ENCODE measurements at places on chromosomes 2 and 18.

- no peak overlapping the region for H3K4me3 ChIP-seq
- H3K36me3 ChIP-seq, result no peaks in the 10 kb centered on the region
- no peak for ATAC-seq
- peaks cover 32% of the 10 kb centered on the region for H3K4me1 ChIP-seq
- H3K27me3 ChIP-seq, result no peaks in the 10 kb centered on the region
Measured at GRCh38 chr18:21602299-21602587, 1.7 kb upstream of the ESCO1 start.

DNA sequence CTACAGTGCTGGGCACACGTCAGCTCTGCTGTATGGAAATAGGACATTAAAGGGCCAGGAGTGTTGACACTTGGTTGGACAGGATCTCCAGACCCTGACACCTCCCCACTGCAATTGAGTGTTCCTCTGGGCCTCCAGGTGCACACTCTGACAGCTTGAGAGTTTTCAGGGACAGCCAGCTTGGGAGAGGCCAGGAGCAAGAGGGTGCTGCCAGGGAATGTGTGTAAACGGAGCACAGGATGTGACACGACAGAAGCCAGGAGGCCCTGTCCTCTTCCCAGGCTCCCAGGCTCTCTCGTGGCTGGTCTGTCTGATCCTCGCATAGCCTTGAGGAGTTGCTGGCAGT is 318.1 kb upstream of the HS6ST1 start:
- ATAC-seq, result no peak
- no peak overlapping the region for H3K4me3 ChIP-seq

- no peaks in the 10 kb centered on the region for H3K27me3 ChIP-seq
- no peak overlapping the region for H3K4me3 ChIP-seq
- no peak for ATAC-seq
- H3K27ac ChIP-seq, result no peak overlapping the region
- no peaks in the 10 kb centered on the region for H3K36me3 ChIP-seq
Measured at GRCh38 chr2:145958611-145959010, 1438.7 kb upstream of the ZEB2 start.

GRCh38 chr18:49926106-49926745 is 112.9 kb upstream of the ACAA2 start:
- no peak overlapping the region for H3K4me3 ChIP-seq
- ATAC-seq, result no peak
- H3K27me3 ChIP-seq, result peaks cover 9% of the 10 kb centered on the region

GRCh38 chr2:18309627-18310026 is 250.8 kb downstream of the RDH14 start:
- no peak overlapping the region for H3K4me3 ChIP-seq
- no peak overlapping the region for H3K27ac ChIP-seq
- H3K4me1 ChIP-seq, result no peaks in the 10 kb centered on the region
- H3K36me3 ChIP-seq, result no peaks in the 10 kb centered on the region

DNA sequence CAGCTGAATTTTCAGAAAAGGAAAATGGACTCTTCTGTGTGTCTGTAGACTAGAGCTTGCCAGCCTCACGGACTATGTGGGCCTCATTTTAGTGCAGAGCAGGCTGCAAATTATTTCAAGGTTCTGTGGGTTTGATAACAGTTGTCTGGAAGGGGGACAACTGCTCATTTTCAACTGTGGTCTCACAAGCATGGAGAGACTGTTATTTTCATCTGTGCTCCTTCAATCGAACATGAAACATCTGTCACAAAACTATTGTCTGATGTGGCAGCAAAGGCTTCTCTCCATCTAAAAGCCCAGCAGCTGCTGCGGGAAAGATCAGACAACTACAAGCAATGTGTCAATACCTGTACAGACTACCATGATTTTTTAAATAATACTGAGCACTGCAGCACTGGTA is 211.8 kb downstream of the LRRTM4 start:
- no peak for ATAC-seq
- H3K36me3 ChIP-seq, result no peaks in the 10 kb centered on the region
- no peak overlapping the region for H3K27ac ChIP-seq

DNA sequence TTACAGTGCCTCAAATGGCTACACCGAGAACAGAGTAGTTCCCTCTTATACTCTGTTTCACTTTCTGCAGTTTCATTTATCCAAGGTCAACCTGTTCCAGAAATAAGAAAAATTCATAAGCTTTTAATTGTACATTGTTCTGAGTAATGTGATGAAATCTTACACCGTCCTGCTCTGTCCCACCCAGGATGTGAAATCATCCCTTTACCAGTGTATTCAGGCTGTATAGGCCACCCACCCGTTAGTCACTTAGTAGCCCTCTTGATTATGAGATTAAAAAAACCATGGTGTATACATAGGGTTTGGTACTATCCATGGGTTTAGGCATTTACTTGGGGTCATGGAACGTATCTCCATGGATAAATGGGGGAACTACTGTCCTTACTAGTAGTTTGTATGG is 29.8 kb downstream of the STARD6 start:
- H3K27me3 ChIP-seq, result no peaks in the 10 kb centered on the region
- H3K36me3 ChIP-seq, result no peaks in the 10 kb centered on the region
- H3K27ac ChIP-seq, result no peak overlapping the region
- ATAC-seq, result no peak
- H3K4me1 ChIP-seq, result no peaks in the 10 kb centered on the region

DNA sequence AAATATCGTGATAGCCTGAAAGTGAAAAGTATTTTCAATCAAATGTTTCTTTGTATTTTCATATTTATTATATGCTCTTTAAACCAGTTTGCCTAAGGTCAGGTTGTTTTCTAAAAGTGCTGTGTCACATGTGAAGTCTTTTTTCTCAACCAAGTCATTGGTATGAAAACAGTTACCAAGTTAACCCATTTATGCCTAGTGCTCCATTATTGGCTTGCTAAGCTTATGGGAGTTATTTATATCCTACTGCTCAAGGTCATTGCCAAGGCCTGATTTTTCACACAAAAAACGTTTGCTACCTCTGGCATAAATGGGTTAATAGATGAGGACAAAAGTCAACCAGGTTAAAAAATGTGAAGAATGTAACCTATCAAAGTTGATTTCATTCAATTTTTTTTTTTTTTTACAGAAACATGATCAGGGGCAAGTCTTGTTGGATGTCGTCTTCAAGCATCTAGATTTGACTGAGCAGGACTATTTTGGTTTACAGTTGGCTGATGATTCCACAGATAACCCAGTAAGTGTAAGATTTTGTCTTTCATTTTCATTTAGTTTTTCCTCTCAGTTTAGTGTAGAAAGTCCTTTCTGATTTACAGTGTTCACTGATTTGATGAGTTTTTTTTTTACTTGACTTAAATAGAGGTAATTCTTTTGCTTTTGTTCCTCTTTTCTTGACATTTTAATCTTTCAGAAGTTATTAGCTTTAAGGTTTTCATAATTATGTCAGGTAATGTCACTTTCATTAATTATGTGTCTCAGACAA is 102.6 kb downstream of the PTPN4 start:
- H3K4me1 ChIP-seq, result no peaks in the 10 kb centered on the region
- H3K27me3 ChIP-seq, result no peaks in the 10 kb centered on the region
- ATAC-seq, result no peak
- no peak overlapping the region for H3K4me3 ChIP-seq
- H3K36me3 ChIP-seq, result no peaks in the 10 kb centered on the region
